ENCODE measurements at places on chromosomes 2 and 18.

DNA sequence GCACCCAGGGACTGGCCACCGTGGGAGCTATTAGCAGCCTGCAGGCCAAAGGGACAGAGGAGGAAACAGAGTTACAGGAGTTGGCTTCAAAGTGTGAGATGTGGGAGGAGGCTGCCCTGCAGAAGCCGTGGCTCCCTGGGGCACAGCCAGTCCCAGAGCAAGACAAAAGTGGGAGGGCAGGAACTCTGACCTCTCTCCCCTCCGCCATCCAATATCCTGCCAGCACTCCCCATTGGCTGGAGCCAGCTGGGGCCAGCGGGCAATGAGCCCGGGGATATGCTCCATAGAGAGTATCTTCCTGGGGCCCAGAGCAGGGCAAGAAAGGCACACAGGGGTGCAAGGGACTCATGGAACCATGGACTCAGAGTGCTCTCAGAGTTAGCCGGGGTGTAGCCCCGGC lies 143.1 kb downstream of the INHBB start:
- DNase-seq: no peak

DNA sequence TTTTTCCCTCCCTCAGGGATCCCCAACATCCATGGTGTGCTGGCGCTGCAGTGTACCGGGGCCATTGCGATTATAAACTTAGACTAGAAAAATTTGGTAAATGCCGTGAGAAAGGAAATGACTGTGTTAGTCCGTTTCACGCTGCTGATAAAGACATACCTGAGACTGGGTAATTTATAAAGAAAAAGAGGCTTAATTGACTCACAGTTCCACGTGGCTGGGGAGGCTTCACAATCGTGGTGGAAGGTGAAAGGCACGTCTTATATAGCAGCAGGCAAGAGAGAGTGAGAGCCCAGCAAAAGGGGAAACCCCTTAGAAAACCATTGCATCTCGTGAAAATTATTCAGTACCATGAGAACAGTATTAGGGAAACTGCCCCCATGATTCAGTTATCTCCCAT lies 44.3 kb downstream of the NTSR2 start:
- DNase-seq: no peak

GRCh38 chr18:52312346-52312745 lies 27.7 kb upstream of the DCC start:
- DNase-seq: no peak

- DNase-seq: no peak
These were observed 150.1 kb downstream of the AGAP1 start for GRCh38 chr2:235643680-235644511.

GRCh38 chr2:6920743-6921064 lies 3.5 kb downstream of the RNF144A start:
- no peak for DNase-seq

- DNase-seq: no peak
These were observed 6.8 kb downstream of the DNAJB2 start for GRCh38 chr2:219285894-219286425.

- DNase-seq: no peak
These were observed 17.7 kb downstream of the PRKAG3 start for GRCh38 chr2:218813771-218814460.

- peak; percentile 75 for DNase-seq
These were observed 55.7 kb downstream of the CD8B2 start for GRCh38 chr2:106542746-106543359.

GRCh38 chr2:65499216-65499615 lies 66.8 kb upstream of the SPRED2 start:
- no peak for DNase-seq

DNA sequence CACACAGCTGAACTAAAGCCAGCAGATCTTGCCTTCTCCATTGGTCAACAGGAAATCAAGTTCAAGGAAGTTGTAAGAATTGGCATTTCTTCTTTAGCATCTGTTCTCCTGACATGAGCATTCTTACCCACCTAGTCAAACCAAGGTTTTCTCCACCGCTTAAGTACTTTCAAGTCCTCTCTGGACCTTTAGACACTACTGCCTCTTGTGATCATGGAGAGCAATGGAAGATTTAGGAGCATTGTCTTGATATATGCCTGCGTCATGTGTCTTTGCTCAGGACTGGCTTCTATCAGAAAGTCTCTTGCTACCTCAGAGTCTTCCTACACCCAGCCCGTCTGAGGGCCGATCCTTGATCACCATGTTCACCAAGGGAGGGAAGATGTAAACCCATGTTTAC lies 262.2 kb downstream of the PHLPP1 start:
- no peak for DNase-seq

- no peak for DNase-seq
These were observed 192.0 kb downstream of the MTX2 start for GRCh38 chr2:176461098-176461808.

DNA sequence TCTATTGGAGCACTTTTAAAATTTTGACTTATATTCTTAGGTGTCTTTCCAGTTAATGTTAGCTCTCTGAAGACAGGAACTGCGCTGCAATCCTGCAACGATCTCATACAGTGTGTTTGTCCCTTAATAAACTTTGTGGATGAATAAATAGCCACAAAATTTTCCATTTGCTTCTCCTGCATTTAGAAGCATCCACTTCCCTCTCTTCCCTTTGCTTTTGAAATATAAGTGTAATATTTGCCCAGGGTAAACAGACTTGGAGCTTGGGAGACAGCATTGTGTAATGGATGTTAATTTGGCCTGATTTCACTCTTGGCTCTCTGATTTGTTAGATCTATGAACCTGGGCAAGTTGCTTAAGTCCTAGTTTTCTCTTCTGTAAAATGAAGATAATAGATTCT lies 58.2 kb upstream of the CD28 start:
- no peak for DNase-seq

DNA sequence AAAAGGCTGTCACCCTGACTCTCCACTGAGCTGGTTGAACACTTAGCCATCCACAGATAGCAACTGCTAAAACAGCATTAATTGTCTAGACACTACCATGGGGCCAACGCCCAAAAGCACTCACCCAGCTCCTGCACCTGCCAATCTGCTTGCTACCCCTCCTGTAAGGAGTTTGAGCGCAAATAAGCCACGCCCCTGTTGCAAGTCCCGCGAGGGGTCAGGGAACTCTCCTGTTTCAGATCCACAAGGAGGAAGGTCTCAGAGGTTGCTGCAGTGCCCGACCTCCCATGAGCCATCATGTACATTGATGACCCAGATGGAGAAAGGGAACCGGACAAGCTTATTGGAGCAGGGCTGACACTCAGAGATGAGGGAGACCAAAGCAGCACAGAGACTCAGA lies 106.8 kb downstream of the ZNF516 start:
- DNase-seq: no peak

DNA sequence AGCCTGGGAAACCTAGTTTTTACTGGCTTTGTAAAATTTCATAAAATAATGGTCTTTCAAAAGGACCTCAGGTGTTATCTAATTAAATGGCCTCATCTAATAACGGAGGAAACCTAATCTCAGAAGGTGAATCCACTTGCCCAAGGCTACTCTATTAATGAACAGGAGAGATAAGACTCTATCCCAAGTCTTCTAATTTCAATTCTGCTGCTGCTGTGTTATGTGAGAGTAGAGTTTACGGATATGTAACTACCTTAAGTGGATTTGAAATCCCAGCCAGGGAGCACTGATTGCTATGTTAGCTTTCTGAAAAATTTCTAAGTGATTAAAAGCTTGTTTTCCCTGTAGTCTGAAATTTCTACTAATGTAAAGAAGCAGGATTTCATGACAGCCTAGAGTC lies 17.2 kb upstream of the ADCY3 start:
- no peak for DNase-seq

DNA sequence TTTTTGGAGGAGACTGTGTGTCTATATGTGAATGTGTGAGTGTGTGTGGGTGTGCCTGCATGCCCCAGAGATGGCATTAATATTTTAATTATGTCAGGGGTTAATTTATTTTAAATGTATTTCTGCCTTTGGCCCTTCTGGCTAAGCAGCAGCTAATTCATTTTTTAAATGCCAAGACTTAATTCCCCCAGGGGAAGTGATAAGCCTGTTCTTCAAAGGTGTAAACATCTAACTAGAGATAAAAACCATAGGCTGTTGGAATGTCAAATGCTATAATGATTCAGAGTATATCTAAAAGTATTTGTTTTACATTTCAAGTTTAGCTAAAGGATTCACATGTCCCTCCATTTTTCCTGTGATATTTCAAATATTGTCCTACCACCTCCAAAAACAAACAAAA lies 184.7 kb downstream of the SPP2 start:
- no peak for DNase-seq

GRCh38 chr18:44107187-44107586 lies 573.5 kb upstream of the SETBP1 start:
- DNase-seq: no peak

GRCh38 chr2:126858436-126858835 lies 40.3 kb upstream of the TEX51 start:
- DNase-seq: no peak

DNA sequence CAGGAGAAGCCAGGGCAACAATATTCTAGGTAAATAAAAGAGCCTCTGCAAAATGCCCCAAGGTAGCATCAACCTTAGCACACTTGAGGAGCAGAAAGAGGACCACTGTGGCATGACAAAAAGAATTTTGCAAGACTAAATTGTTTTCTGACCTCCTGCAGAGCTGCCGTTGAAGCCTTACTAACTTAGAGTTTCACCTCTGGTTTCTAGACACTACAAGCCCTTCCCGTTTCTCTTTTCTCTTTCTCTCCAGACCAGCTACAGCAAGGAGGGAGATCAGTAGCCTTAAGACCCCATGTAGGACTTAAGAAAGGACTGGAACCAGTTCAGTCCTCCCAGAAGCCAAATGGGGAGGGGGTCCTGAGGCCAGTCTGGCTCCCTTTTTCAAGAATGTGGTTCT lies 73.3 kb upstream of the SP3 start:
- no peak for DNase-seq

DNA sequence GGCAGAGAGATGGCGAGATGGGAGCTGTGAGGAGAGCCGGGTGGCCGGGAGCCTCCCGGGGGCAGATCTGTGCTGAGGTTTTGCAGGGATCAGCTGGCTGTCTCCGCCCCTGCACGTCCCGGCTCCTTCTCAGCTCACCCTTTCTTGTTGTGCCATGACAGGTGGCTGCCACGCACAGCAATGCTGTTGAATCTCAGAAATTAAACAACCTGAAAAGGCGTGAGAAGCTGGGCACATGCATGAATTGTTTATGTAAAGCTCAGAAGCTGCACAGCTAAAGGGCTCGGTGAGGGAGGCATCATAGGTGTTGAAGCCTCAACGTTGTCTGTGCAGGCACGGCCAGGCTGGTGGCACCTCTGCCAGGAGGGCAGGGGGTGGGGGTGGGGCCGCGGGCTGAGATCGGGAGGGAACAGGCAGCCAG lies 858 bp upstream of the RTP5 start:
- peak; percentile 45 for DNase-seq

DNA sequence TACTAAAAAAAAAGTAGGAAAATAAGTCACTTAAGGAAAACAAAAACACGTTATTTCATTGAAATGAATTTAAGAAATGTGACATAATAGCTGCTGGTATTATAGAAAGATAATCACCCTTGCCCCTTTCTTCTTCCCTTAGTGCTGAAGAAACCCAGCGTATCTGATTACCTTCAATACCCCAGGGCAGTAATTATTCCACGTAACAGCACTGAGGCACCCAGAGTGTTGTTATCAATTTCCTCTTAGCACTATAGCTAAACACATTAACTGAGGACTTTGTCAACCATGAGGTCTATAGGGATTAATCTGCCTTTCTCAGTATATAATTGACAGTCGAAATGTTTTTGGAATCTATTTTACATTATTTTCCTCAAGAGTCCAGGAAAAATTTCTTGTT lies 180.0 kb upstream of the NXPH2 start:
- DNase-seq: no peak

- no peak for DNase-seq
These were observed 77.2 kb upstream of the TTN start for GRCh38 chr2:178884440-178884839.

- no peak for DNase-seq
These were observed 156.3 kb downstream of the LAMA1 start for GRCh38 chr18:6961331-6961730.

GRCh38 chr2:119256582-119256921 lies 32.9 kb downstream of the STEAP3 start:
- no peak for DNase-seq

DNA sequence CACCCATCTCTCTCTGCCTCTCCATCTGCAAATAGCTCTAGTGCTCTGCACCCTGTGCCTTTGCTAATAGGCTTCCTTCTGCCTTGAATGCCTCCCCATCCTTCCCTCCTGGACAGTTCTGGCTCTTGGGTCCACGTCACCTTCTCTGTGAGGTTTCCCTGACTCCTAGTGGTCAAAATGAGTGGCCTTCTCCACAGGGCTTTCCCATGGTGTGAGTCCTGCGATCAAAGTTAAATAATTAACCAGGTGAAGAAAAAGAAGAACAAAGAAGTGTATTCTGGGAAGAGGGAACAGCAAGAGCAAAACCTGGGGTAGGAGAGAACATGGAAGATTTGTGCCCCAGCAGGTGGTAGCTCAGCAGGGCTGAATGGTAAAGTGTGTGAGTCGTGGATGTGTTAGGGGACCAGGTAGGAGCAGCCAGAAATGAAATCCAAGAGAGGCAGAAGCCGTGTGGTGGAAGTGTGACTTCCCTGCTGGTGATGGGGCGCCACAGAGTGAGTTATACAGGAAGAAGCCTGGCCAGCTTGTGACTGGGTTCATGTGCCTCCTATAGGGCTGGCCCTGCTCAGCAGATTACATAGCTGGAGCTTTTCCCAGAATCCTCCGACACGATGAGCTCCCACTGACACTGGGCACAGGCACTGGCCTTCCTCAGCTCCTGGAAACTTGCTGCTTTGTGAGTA lies 93.8 kb upstream of the LDAH start:
- DNase-seq: no peak

GRCh38 chr2:108031471-108031941 lies 45.2 kb downstream of the SLC5A7 start:
- DNase-seq: no peak

DNA sequence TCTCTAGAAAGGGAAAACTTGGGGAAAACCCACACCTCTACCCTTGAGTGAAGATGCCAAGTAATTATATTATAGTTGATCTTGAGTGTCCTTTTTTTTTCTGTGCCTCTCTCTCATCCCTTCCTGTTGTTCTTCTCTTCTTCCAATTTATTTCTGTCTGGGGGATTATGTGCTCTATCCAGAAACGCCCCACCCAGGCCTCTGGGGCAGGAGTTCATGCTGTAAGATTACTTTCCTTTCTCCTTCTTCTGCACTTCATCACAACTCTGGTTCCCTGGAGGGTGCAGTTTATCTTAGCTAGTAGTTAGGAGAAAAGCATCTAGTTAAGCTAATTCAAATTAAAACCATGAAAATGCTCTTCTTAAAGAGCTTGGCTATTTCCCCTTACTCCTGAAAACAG lies 30.3 kb upstream of the DNAJC27 start:
- DNase-seq: no peak

- peak; percentile 34 for DNase-seq
These were observed 180.3 kb downstream of the ANKRD44 start for GRCh38 chr2:197130318-197130717.

GRCh38 chr2:43448011-43448821 lies 147.6 kb downstream of the THADA start:
- no peak for DNase-seq
